ENCODE measurements at places on chromosomes 5 and 9.

GRCh38 chr5:82911910-82912309, 165.3 kb downstream of the TMEM167A start:
- no peak for DNase-seq

DNA sequence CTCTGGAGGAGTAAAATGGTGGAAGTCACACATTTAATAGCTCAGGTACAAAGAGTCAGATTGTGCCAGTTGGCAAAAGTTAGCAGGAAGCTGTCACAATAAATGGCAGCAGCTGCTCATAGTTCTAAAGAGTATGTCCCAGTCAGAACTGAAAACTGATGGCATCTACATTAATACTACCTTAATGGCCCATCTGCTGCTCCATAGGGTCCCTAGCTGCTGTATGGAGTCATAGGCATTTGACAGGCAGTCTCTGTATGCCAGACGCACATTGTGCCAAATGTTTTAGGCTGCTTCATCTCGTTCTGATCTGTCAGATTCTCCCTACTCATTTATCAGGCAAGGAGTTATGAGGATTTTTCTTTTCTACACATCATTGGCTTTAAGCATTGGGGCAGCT, 515.8 kb upstream of the ARRDC3 start:
- DNase-seq = no peak

DNA sequence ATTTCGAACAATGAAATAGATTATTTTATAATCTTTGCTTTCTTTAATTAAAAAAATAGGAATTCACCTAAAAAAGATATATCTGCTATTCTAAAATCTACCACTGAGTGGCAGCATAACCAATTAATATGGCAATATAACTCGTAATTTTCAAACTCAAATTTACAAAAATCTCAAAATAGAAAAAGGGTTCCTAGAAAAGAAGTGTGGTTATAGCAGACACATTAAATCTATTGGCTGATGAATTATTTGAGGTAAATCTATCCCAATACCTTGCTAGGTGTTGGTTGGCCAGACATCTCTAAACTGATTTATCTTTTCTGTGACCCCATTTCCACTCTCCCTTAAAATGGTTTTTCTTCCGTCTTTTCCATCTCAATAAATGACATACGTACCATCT, 30.2 kb upstream of the NRG2 start:
- DNase-seq = peak; percentile 18

DNA sequence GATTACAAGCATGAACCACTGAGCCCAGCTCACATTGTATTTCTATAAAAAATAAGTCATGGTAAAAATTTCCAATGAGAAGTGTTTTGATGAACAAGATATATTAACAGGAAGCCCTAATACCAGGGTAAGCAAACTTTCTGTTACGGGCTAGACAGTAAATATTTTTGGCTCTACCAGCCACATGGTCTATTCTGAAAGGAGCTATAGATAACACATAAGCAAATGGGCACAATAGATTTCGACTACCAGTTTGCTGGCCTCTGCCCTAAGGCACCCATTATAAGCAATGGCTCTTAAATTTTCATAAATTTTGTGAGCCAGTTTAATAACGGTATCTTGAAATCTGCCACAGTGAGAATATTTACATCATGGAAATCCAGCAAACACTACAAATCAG, 8.1 kb downstream of the UBQLN1 start:
- no peak for DNase-seq

DNA sequence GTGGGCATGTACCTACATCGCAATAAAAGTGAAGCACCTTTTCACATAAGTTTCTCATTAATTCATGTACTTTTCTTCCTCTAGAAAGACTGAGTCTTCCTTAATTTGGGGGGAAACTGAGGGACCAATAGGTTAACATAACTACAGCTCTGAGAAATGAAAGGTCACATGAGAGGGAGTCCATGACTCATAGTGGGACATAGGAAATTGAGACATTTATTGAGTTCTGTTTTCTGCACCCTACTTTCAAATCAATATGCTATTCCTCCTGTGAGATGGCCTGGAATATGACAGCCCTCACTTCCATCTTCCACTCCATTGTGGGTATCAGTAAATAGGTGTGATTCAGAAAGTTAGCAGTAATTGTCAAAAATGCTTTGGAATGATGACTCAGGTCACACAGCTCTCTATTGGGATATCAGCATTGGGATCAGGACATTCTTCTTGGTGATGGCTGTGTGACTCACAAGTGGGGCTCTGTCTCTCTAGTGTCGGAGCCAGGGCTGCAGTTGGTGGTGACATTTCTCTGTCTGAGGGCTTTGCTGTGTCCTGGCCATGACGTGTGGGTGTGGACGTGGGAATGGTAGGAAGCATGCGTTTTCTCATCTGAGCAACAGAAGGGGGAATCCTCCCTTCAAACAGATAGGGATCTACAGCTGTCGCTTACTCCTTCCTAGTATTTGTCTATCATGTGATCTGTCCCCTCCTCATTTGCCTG, 125.0 kb downstream of the TRIO start:
- DNase-seq = peak; percentile 55

DNA sequence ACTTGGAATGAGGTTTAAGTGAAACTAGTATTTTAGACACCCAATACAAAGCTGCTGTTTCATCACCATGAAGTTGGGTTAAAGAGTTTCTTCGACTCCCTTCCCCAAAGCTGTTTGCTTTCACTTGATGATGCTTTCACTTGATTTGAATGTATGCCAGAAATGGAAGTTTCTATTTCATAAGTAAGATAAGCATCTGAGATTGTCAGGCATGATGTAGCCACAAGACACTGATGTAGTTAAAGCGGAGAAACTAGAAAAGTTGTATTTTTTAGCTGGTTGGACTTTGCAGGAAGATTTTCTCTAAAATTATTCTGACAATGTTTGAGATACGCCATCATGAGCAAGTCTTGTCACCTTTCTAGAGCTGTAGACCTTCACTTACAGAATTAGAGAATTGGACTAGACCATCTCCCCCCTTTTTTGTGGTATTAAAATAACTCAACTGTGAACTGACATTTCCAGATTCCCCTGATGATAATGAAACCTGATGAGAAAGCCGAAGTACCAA, 20.0 kb downstream of the MOCS2 start:
- no peak for DNase-seq

- peak; percentile 44 for DNase-seq
Measured at GRCh38 chr5:142808878-142809598, 38.9 kb downstream of the ARHGAP26 start.
